ENCODE measurements at places on chromosomes 12 and 14. TPM values are rescaled to one million over a fixed set of nuclear protein-coding genes. Genes with fewer than 3 reads are reported as not detected.

The COX6A1 gene
- total RNA-seq, result 489 TPM

The AMDHD1 gene
- total RNA-seq, result 0.82 TPM

The KRT82 gene
- not detected for total RNA-seq

The HCAR2 gene
- total RNA-seq, result under 0.01 TPM

The SMCO2 gene
- total RNA-seq, result not detected

The BATF gene
- 0.82 TPM for total RNA-seq

The GARIN6 gene
- total RNA-seq, result not detected

The KRT6A gene
- total RNA-seq, result not detected

Measured in frontal cortex (tissue), 4 donors.